AG08396 (cell line): ENCODE measurements at places on chromosomes 5 and 9.

DNA sequence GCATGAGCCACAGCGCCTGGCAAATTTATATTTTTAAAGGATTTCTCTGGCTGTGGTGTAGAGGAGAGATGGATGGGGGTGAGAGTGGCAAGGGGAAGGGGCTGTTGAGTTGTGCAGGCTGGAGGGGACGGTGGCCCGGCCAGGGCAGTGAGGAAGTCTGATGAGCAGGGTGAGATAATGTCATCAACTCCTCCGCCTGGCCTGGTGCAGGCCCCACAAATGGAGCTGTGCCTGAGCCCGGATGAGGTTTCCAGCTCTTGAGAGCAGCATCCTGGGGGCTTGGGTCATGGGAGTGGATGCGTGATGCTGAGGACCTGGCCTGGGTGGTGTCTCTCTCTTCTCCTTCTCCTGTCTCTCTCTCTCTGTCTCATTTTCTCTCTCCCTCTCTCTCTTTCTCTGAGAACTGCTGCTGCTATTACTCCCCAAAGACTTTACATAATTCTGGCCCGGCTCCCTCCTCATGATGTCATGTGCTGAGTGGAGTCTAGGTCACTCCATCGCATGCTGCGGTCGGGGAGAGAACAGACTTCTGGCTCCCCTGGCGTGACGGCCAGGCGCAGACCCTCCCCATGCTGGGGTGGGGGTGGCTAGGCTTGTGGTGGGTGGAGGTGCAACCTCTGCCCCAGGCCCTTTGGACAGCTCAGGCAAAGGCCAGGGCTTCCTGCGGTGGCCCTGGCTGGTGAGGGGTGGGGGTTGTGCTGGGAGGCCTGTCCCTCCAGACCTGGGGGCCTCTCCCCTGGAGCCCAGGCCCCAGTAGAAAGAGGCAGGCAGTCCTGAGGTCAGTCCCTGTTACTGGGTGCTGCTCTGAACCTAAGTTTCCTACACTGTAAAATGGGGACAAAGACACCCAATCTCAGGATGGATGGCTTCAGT lies 26.4 kb downstream of the FGF18 start:
- DNase-seq = peak; percentile 73

GRCh38 chr5:41363343-41363986 lies 146.9 kb downstream of the PLCXD3 start:
- DNase-seq = no peak

DNA sequence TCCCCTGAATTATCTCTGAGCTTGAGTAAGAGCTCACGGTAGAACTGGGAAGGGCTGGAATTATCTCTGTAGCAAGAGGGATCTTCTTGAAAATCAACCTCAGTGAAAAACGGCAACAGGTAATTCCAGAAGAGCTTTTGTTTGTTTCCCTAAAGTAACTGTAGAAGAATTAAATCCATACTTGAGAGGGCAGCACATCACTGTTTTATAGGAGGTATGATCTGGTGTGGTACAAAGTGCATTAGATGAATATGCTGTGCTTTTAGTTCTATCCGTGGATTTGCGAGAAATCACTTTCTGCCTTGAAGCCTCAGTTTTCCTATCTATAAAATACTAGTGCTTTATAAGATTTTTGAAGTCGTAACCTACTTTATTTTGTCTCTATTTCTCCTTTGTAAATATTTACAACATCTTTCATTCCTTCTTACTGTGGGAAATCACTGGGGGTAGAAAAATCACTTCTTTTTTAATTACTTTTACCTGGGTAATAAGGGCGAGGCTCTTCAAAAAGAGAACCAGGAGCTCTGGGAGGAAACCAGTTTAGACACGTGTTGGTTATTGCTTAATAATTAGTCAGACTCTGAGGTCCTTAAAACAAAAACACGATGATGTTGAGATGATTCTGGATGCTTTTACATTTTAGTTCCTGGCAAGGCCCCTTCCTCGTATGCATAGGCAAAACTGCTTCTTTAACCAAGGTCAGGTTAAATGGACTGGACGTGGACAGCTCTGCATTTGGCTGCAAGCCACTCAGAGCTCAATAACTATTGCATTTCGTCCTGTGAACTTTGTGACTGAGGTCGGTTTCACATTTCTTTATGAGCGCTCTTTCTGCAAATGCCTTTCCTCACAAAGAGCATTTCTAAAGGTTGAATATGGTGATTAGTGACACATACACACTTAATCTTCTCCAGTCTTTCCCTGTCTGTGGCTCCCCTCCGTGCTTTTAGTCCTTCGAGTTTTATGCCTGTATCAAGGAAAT lies 376.1 kb downstream of the BRINP1 start:
- DNase-seq = no peak

DNA sequence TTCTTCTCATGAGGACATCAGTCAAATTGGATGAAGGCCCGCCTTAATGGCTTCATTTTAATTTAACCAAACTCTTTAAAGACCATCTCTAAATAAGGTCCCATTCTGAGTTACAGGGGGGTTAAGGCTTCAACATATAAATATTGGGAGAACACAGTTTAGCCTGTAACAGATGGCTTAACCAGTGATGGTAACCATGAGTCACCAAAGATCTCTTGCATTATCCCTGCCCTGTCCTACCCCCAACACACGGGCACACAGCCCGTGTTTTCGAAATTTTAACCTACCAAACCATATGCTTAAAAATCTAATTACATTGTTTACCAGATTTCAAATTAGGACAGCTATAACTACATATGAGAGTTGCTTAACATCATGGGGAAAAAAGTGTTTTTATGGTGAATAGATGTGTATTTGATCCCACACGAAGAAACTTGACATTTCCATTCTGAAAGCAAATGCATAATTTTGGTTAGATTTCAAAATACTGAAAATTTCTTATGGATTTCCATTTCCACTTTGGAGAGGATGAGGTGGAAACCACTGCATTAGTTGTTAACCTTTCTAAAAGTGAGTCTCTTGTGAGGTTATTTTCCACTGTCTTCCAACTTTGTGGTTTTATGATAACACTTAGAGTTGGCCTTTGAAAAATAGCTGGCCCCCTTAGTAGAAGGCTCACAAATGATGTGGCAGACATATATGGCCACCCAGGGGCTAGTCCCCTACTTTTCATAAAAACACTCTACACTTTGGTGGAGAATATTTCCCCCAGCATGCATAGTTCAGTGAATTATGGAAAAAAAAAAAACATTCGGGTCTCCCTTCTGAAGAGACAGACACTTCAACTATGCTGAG lies 849.3 kb downstream of the TLE1 start:
- DNase-seq = no peak

DNA sequence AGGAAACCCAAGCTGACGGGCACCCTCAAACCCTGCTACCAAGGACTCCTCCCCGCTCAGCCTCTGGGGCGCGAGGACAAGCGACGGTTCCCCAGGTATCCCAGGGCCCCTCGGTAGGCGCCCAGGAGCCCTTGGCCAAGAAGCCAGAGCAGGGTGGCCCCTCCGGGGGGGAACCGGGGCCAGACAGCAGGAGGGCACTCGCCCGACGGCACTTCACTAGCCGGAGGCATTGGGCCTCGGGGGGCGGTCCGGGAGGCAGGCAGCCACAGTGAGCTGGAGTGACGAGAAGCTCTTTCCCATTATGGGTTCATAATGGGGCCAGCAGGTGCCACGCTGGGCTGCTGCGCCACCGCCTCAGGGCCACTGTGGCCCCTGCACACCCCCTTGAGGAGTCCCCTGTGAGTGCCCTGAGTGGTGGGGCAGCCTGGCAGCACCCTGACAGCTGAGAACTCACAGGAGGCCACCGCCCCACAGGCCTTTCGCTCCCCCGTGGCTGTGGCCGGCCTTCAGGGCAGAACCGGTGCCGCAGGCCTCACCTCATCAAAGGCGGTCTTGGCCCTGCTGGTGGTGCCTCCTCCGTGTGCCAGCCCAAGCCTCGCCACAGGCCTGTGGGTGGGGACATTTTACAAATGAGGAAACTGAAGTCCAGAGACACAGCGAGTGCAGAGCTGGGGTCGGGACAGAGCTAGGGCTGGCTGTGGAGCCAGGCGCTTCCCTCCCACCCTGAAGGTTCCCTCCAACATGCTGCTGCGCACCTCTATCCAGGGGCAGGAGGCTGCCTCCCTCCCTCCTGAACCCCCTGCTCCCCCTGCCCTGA lies 68.7 kb downstream of the PSMB7 start:
- DNase-seq = no peak

- DNase-seq = no peak
Measured at GRCh38 chr9:128163523-128164306, 3.6 kb downstream of the BBLN start.

DNA sequence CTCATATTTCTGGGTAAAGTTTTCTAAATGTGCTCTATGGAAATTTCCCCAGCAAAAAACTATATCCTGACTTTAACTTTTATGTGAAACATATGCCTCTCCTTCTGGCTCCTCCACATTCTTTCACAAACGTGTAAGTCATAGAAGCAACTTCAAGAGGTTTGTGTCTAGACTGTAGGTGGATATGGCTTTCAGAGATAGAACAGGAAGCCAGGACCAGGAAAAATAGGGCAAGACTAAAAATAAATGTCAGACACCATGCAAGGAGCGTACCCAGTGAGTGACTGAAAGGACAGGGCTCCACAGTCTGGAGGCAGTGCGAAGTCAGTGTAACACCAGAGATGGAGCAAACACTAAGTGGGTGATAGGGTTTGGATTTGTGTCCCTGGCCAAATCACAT lies 240.7 kb downstream of the COX7C start:
- DNase-seq = no peak

DNA sequence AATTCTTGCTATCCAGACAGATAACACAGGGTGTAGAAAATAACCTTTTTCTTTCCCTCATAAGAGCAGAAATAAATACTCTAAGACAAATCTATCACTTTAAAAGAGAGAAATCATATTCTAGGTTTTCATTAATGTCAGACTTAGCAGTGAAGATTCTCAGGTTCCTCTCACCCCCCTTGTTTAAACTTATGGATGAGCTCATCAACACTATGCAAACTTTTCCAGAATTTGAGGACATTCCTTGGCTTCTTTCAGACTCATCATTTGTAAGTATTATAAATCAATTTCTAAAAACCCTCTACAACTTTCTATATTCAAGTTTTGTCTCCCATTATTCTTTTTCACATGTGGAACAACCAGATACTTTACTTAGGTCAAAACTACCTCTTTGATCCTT lies 374.9 kb upstream of the TRPC7 start:
- DNase-seq = no peak

- no peak for DNase-seq
Measured at GRCh38 chr5:2909035-2909434, 157.6 kb upstream of the IRX2 start.

DNA sequence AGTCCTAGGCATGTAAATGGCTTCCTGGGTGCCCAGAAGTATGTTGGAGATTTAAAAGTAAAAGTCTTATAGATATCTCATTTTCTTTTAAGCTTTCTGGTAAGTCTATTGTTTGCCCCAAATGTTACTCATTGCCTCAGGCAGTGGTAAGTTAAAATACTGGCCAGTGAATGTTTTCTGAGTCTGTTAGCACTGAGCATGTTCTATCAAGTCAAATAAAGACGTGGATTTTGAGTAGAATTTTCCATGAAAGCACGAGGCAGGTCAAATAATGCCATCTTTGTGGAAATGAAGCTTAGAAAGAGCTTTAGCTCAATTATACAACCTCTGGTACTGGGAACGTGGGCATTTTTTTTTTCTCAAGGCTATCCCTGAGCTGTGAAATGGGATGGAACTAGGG lies 651.3 kb upstream of the ACO1 start:
- no peak for DNase-seq

GRCh38 chr5:109788596-109788995 lies 98.9 kb downstream of the MAN2A1 start:
- DNase-seq = no peak

DNA sequence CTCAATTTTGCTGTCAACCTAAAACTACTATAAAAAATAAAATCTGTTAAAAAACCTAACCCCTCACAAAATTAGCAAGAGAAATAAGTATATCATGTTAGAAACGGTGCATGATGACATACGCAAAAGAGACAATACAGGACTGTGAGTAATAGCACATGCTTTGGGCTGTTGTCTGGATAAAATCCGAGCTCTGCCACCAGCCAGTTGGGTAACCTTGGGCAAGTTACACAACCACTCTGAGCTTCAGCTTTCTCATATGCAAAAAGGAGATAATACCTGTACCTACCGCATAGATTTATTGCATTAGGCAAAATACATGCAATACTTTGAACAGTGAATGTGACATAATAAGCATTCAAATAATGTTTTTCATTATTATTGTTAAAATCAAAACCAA lies 481.7 kb downstream of the TLE1 start:
- DNase-seq = no peak

DNA sequence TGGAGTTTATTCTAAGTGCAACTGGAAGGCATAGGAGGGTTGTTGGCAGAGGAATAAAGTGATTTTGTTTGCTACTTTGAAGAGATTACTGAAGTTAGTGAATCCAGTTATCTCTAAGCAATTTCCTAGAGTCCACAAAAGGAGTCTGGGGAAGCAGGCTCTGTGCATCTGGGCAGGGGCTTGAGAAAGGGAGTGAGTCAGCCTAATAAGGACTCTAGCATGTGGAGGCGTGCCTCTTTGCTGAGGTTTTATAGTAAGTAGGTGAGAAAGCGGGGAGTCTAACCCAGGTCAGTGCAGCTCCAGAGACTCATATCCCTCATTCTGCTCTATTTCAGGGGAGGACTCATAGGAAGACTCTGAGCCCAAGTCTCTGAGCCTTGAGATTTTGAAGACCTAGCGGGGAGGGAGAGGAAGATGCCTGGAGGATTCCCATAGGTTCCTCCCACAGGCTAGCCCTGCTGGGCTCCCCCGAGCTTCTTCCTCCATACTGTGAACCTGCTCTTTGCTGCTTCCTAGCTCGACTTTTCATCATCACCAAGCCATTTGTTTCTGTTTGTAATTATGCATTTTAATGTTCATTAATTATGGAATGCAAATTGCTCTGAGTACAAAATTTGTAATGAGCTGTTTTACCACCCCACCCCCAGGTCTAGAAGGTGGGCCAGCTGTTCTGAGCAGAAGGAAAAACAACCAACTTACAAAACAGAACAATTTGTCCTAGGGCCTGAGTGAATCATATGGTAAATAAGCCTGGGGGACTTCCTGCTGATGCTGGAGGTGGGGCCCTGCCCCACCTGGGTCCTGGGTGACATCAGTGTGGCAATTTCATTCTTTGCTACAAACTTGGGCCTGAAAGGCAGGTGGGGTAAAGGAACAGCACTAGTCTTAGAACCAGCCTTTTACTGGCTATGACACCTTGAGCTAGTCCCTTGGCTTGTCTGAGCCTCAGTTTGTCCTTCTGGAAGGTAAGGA lies 150.2 kb downstream of the TRIM32 start:
- DNase-seq = no peak

GRCh38 chr5:14003936-14004335 lies 59.4 kb upstream of the DNAH5 start:
- DNase-seq = no peak

DNA sequence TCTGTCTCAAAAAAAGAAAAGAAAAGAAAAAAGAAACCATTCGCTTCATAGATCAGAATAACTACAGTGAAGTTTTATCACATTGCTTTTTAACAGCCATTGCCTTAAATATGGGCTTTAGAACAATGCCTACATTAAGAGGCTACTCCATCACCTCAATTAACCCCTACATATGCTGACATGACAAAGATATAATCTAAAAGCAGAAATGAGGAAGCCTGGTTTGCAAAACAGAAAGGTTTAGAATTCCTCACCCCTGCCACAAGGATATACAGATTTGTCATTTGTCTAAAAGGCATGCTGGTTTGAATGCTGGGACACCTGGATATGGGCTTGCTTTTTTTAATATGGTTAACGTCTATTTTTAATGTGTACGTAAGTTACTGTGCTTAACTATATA lies 1353.0 kb upstream of the C9orf72 start:
- no peak for DNase-seq
